Uterine smooth muscle cell (primary cell): ENCODE measurements at places on chromosomes 12 and 14. TPM values are rescaled to one million over a fixed set of nuclear protein-coding genes. Genes with fewer than 3 reads are reported as not detected.

TMTC2 gene
- total RNA-seq: 8.7 and 11.9 TPM in 2 replicates

SRRM4 gene
- total RNA-seq: under 0.01 TPM in 1 of 2 replicates, not detected in the other

ENDOU gene
- under 0.01 and 0.11 TPM in 2 replicates for total RNA-seq

MSI1 gene
- total RNA-seq: 0.11 TPM in 1 of 2 replicates, not detected in the other

C12orf43 gene
- 9.6 and 14.5 TPM in 2 replicates for total RNA-seq

GLS2 gene
- total RNA-seq: 0.22 and 0.25 TPM in 2 replicates

RNFT2 gene
- total RNA-seq: 5.4 and 5.9 TPM in 2 replicates

KLHL33 gene
- total RNA-seq: 0.11 and 0.12 TPM in 2 replicates

FOS gene
- 6.7 and 8.1 TPM in 2 replicates for total RNA-seq

EML5 gene
- 0.11 and 0.50 TPM in 2 replicates for total RNA-seq

MSRB3 gene
- total RNA-seq: 30.4 and 44.0 TPM in 2 replicates

SLC38A2 gene
- 637 and 811 TPM in 2 replicates for total RNA-seq

ST8SIA1 gene
- total RNA-seq: 0.11 and 0.37 TPM in 2 replicates

SIX6 gene
- not detected in 2 replicates for total RNA-seq

RNASE3 gene
- not detected in 2 replicates for total RNA-seq

FAM90A1 gene
- total RNA-seq: 0.11 and 0.12 TPM in 2 replicates

BDKRB1 gene
- 8.2 and 19.8 TPM in 2 replicates for total RNA-seq

MIP gene
- total RNA-seq: not detected in 2 replicates
